Gastrocnemius medialis (tissue), 4 donors: ENCODE measurements at places on chromosomes 1 and 21. TPM values are rescaled to one million over a fixed set of nuclear protein-coding genes. Genes with fewer than 3 reads are reported as not detected.
A peak's percentile ranks its signal among the peaks of the same experiment; 100 is the strongest.

The ITLN2 gene
- not detected for total RNA-seq

The GPR52 gene
- not detected for total RNA-seq

The HES2 gene
- total RNA-seq = not detected

- no peaks in the 10 kb centered on the region for H3K4me1 ChIP-seq
- no peak for DNase-seq
- H3K4me3 ChIP-seq = no peak overlapping the region
- H3K36me3 ChIP-seq = no peaks in the 10 kb centered on the region
These were observed 346.2 kb downstream of the BARHL2 start for GRCh38 chr1:90370686-90371447.

- no peaks in the 10 kb centered on the region for H3K27me3 ChIP-seq
- H3K4me3 ChIP-seq = no peak overlapping the region
- no peaks in the 10 kb centered on the region for H3K36me3 ChIP-seq
- no peak overlapping the region for H3K27ac ChIP-seq
These were observed 75.3 kb upstream of the LYST start for GRCh38 chr1:235941876-235942624.

- no peak overlapping the region for H3K27ac ChIP-seq
- DNase-seq = peak; percentile 14
- H3K4me1 ChIP-seq = no peaks in the 10 kb centered on the region
- H3K36me3 ChIP-seq = no peaks in the 10 kb centered on the region
- H3K4me3 ChIP-seq = no peak overlapping the region
- no peaks in the 10 kb centered on the region for H3K27me3 ChIP-seq
These were observed 89.3 kb downstream of the HMCN1 start for GRCh38 chr1:185823467-185823866.

- no peak for DNase-seq
- H3K27me3 ChIP-seq = no peaks in the 10 kb centered on the region
- H3K4me3 ChIP-seq = no peak overlapping the region
- no peaks in the 10 kb centered on the region for H3K4me1 ChIP-seq
These were observed 72.2 kb downstream of the PHTF1 start for GRCh38 chr1:113686891-113687618.

GRCh38 chr1:222867316-222867715 is 52.5 kb downstream of the DISP1 start:
- no peaks in the 10 kb centered on the region for H3K36me3 ChIP-seq
- H3K4me1 ChIP-seq = no peaks in the 10 kb centered on the region
- H3K4me3 ChIP-seq = no peak overlapping the region
- H3K27ac ChIP-seq = no peak overlapping the region

DNA sequence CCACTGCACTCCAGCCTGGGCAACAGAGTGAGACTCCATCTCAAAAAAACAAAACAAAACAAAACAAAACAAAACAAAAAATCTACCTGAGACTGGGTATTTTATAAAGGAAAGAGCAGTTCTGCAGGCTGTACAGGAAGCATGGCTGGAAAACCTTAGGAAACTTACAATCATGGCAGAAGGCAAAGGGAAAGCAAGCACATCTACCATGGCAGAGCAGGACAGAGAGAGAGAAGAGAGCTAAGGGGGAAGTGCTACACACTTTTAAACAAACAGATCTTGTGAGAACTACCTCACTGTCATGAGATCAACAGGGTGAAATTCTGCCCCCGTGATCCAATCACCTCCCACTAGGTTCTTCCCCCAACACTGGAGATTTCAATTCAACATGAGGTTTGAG is 198.3 kb upstream of the SAMSN1 start:
- H3K27me3 ChIP-seq = no peaks in the 10 kb centered on the region
- H3K4me3 ChIP-seq = no peak overlapping the region
- no peak for DNase-seq
- H3K4me1 ChIP-seq = no peaks in the 10 kb centered on the region
- H3K27ac ChIP-seq = no peak overlapping the region
- no peaks in the 10 kb centered on the region for H3K36me3 ChIP-seq

- H3K4me1 ChIP-seq = peaks cover 13% of the 10 kb centered on the region
- DNase-seq = no peak
- H3K27me3 ChIP-seq = no peaks in the 10 kb centered on the region
- H3K4me3 ChIP-seq = no peak overlapping the region
- H3K27ac ChIP-seq = no peak overlapping the region
These were observed 248.6 kb downstream of the TBX15 start for GRCh38 chr1:118739501-118739900.

- no peak overlapping the region for H3K4me3 ChIP-seq
- H3K4me1 ChIP-seq = peaks cover 16% of the 10 kb centered on the region
- DNase-seq = no peak
- H3K27me3 ChIP-seq = no peaks in the 10 kb centered on the region
- no peaks in the 10 kb centered on the region for H3K36me3 ChIP-seq
- H3K27ac ChIP-seq = no peak overlapping the region
These were observed 5.6 kb downstream of the PEAR1 start for GRCh38 chr1:156898971-156899664.
